ENCODE measurements at places on chromosomes 1 and 21.

- ATAC-seq = no peak
Observed at GRCh38 chr1:226633541-226634165, 85.1 kb downstream of the STUM start.

DNA sequence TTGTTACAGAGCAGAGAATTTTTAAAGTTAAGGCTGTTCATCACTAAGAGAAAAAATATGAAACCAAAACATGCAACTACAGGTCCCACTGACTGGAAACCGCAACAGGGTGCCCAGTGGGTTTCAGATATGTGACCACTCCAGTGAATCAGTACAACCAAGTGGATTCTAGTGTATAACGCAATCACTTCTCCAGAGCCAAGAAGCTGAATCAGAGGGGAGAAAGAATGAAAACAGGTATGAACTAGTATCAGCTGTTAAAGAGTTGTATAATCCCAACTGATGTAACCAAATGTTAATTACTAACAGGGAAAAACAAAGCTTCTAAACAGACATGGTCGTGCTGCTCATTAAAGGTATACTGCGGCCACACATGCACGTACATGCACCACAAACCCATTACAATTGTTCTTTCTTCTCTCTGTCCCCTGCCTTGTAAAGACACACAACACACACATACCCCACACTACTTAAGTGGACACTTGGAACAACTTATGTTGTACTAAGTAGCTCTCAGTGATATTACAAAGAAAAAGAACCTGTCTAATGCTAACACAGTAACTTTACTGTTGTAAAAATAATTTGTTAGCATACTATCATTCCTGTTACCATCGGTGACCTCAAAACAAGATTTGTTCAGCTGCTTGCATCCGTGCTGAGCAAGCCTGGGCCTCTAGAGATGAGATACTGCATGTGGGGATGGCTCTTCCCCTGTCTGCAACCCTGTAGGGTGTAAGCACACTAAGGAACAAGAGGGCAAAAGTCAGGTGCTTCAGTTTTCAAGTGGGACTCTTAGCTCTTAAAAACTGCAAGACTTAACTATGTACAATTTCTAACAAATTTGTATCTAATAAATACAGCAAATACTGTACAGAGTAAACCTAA is 74.2 kb downstream of the PTPN14 start:
- peak; percentile 94 for ATAC-seq

DNA sequence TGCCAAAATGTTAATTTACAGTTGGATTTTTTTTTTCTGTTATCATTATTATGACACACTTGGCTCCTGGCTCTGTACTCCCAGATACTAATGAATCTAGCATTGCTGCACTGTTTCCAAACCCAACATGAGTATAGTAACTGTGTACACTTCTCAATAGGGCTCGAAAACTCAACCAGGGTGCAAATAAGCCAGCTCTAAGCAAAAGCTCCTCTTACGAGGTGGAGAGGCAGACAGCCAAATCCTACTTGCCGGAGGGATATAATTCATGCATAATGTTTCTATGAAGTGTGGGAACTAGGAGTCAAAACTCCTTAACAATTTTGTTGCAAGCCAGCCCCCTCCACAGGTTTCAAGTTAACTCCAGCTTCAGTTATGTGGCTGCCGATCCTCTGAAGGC is 510.4 kb upstream of the ZP4 start:
- ATAC-seq = no peak

GRCh38 chr1:233651563-233652233 is 37.8 kb downstream of the KCNK1 start:
- ATAC-seq = no peak

DNA sequence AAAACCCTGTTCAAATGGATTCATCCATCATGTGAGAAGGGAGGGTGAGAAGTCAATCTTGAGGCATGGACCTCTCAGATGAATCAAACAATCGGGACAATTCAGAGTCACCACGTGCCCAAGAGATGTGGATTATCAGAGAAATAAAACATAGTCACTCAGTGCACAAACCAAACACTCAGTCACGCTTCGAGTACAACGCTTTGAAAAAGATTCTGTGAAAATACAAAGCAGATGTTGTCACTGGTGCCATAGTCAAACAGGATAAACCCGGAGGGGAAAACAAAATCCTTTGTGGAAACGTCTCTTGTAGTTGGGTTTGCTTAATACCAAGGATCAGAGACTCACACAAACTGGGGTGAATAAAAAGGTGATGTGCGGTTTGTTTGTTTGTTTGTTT is 188.4 kb downstream of the RRAGC start:
- no peak for ATAC-seq

GRCh38 chr1:204323887-204324286 is 35.8 kb downstream of the PLEKHA6 start:
- ATAC-seq = peak; percentile 88

DNA sequence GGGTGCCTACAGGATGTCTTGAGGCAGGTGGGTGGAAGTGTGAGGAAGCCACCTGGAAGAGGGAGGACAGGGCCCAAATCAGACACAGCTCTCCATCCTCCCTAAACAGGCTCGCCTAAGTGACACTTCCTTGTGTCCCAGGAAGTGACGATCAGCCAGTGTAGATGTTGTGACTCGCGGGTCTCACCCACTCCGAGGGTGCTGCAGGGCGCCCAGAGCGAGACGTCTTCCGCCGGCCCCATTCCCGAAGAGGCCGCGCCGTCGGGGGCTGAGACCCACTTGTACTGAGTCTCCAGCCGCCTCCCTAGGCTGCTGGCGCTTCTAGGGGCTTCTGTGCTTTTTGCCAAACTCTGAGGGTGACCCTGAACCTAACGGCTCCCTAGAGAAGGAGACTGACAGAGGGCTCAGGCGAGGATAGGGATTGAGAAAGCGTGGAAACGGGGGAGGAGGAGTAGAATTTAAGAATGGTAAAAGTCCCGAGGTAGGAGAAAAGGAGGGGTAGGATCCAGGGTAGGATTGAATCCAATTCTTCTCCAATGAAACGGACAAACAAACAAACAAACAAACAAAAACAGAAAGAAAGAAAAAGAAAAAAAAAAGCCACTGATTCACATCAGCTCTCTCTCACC is 543 bp upstream of the MARK1 start:
- peak; percentile 40 for ATAC-seq

GRCh38 chr1:159121526-159121925 is 45.0 kb upstream of the AIM2 start:
- no peak for ATAC-seq

DNA sequence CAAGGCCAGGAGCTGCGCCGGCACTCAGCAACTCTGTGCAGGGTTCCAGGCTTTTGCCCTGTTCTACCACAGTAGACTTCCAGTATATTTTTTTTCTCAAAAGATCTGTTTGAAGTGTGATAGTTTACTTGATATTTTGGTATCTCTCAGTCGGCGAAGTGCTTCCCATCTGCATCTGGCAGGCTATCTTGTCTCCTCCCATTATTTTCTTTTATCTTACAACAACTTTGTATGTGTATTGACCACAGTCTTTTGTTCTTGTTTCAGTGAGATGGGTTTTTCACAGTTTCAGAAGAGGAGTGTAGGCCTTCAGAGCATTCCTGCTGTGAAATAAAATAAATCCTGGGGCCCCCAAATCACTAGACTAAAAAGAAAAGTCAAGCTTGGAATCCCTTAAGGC is 292.9 kb downstream of the PTGER3 start:
- ATAC-seq = no peak

GRCh38 chr1:113168946-113169345 is 95.9 kb downstream of the LRIG2 start:
- no peak for ATAC-seq

GRCh38 chr1:167272369-167272957 is 51.8 kb downstream of the POU2F1 start:
- no peak for ATAC-seq

GRCh38 chr1:18128298-18128697 is 20.7 kb downstream of the IGSF21 start:
- no peak for ATAC-seq

GRCh38 chr1:27894521-27894920 is 22.2 kb downstream of the THEMIS2 start:
- no peak for ATAC-seq

DNA sequence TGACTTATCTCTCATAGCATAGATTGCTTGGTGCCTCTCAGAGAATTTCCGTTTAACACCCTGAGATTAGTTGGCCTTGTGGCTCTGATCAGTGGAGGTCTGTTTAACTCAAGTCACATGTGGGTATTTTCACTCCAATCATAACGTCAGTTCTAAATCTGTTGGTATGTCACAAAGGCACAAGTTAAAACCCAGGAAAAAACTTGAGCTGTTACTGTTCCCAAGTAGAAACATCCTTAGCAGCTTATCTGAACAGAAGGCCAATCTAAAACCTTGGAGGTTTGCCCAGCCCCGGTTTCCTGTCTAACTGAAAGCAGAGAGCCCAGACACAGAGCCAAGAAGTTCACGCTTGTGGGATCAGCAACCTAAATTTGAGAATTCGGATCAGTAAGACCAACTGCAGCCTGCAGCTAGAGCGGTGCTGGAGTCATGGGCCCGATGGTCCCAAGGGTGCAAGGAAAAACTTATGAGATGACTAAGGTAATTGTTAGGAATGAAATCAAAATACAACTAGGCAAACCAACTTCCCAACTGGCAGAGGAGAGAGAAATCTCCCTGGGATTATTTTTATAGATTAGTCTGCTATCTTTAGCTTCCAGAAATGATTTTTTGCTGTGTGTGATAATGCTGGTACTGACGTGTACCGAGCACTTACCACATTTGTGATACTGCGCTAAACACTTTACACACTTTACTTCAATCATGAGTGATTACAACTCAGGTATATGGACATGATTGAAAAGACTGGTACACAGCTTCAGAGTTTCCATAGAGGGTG is 90.2 kb upstream of the C1orf21 start:
- ATAC-seq = peak; percentile 29

DNA sequence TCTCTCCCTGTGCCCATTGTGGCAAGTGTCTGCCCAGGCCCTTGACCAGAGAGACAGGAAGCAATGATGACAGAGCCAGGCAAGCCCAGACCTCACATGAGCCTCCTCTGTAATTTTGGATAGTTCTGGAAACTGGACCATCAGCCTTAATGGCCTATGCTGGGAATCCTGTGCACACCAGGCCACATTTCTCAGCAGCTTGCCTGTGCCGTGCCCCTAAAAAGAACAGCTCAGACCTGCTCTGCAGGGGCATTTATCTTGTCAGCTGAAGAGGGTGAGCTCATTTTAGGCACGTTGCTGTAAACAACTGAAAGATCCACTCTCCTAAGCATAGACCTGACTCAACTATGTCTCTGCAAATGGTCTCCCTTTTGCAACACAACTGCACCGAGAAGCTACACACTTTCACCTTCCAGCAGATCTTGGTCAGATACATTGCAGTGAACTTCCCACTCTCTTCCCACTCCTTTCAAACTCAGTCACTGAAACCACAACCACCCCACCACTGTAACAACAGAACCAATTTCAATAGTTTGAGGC is 53.5 kb upstream of the BACH1 start:
- ATAC-seq = peak; percentile 94

GRCh38 chr1:158604968-158605367 is at the start of gene OR10Z1:
Gene OR10Z1 (plus strand): TSS chr1:158605268. CDS start chr1:158606439, 1,171 bp downstream.
- ATAC-seq = no peak

GRCh38 chr21:32569261-32570230 is 15.8 kb downstream of the TCP10L start:
- peak; percentile 81 for ATAC-seq
